Activated effector memory CD4-positive, alpha-beta T cell treated with Interleukin-2 at 50 U/mL for 16 hours (primary cell): ENCODE measurements at places on chromosomes 6 and 20.

GRCh38 chr20:42895020-42895419 lies 294.7 kb downstream of the PTPRT start:
- no peak for DNase-seq

DNA sequence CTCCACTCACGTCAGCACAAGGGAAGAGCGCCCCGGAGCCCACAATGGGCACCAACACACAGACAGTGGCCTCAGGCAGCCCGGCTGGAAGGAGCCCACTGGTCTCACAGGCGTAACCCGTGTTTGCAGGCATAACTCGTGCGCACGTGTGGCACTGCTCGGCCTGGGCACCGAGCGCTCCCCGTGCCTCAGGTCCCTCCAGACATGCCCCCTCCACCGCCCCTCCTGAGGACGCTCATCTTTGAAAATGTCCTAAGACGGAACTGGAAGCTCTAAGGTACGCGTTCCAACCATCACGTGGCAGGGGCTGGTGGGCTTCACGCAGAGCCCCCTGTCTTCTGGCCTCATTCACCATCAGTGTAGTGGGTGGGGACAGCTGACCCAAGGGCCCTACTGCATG lies 44.6 kb downstream of the SSR1 start:
- DNase-seq: no peak

- DNase-seq: no peak
Measured at GRCh38 chr20:44829688-44830087, 19.3 kb upstream of the RIMS4 start.

- no peak for DNase-seq
Measured at GRCh38 chr20:8689337-8689736, 379.6 kb upstream of the PLCB4 start.

- DNase-seq: no peak
Measured at GRCh38 chr20:1926237-1926636, 31.0 kb downstream of the SIRPA start.

- no peak for DNase-seq
Measured at GRCh38 chr6:135323202-135323668, 142.1 kb downstream of the MYB start.

DNA sequence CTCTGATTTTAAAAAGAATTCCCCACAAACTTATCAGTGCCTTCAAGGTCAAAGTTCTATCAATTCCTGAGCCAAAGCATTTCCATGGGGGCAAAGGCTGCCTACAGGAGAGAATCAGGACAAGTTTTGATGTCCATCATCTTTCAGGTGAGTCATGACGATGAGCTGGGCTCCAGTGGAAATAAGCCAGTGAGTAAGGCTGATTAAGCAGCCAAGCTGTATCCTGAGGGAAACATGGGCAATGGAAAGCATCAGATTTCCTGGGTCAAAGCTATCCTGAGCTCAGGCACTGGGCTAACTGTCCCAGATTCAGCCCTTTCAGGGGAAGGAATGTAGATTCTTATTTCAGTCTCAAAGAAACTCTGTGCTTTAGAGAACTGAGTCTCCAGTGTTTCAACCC lies 377.4 kb downstream of the CD109 start:
- no peak for DNase-seq

DNA sequence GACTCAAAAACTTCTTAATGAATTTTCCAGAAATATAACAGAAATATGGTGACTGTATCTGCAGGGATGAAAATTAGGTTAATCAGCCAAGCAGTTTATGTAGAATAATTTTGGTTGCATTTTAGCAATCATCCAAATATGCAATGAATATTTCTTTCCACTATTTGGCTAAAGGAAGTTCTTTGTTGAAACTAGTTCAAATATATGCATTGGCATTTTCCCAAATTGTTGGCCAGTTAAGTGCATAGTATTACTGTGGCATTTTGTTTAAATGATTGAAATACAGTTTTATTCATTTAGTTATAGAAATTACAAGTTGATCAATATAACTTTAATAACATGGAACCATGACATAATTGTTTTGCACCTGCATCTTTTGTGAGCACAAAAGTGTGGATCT lies 115.5 kb downstream of the DOK5 start:
- no peak for DNase-seq

- no peak for DNase-seq
Measured at GRCh38 chr20:60359010-60359409, 400.8 kb downstream of the CDH26 start.

- DNase-seq: no peak
Measured at GRCh38 chr6:26311012-26311384, 54.0 kb upstream of the BTN3A2 start.

DNA sequence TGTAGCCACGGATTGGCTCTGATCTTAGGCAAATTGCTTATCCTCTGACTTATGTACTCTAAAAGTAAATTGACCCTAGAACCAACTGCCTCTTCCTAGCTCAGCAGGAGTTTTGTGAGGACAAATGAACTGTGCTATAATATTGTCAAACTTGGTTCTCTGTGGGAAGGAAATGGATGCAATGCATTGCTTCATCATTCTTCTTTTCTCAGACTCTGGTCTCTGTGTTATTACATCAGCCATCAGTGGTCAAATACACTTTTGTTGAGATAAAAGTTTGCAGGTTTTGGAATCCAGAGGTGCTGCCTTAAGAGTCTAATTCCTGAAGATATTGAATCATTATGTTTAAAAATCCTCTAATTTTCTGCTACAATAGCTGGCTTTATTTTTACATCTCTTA lies 64.9 kb downstream of the SLC24A3 start:
- DNase-seq: no peak

DNA sequence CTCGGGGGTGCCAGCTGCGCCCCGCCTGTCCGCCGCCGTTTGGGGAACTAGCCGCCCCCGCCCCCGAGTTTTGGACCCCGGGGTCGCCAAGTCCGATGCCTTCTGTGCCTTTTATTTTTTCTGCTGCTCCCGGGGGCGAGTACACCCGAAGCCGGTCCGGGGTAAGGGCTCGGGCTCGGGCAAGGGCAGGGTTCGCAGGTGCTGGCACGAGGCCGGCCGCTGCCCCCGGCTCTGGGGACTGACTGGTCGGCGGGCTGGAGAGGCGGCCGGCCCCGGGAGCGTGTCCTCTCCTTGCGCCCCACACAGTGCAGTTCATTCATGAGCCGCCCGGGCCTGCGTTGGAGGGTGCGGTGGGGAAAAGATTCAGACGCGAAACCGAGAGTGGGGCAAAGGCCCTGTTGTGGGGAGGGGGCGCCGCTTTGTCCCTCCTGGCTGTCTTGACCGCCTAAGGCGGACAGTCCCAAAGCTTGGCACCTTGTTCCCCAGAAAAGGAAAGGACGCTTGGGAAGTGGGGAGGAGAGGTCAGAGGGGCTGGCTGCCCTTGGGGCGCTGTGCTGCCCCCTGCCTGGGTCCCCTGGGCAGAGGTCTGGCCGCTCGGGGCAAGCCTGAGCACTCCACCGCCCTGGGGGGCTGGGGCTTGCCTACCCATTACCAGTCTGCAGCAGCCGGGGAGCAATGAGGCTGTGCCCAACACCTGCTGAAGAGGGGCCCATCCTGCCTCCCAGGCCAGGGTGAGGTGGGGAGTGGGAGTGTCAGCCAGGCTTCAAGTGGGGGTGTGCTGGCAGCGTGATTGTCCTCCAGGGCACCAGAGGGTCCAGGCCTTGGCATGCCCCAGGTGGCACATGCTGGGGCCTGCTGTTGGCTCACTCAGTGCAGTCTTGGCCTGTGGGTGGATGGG lies 915 bp downstream of the TMEM63B start:
- DNase-seq: no peak

- no peak for DNase-seq
Measured at GRCh38 chr20:47227119-47227518, 129.4 kb downstream of the ZMYND8 start.

GRCh38 chr6:3699231-3699630 lies 52.3 kb downstream of the PXDC1 start:
- DNase-seq: no peak

- no peak for DNase-seq
Measured at GRCh38 chr6:109039795-109040194, 54.9 kb downstream of the SESN1 start.

GRCh38 chr20:37254114-37254878 lies 7.3 kb downstream of the GHRH start:
- DNase-seq: no peak

DNA sequence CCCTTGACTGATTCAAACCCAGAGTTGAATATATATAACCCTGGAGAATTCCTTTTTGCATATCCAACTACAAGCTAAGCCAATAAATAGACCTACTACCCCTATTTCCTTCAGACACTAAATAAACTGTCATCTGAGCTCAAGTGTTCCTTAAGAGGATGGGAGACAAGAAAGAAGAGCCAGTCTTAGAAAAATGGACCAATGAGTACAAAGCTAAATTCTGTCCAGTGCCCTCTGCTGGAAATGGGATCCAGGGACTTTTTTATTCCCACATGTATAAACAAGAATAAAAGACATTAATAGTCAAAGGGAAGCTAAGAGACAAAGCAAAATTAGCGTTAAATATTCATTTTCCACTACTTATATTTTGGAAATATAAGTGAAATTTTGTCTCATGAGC lies 4.8 kb downstream of the PPP1R10 start:
- no peak for DNase-seq

- DNase-seq: no peak
Measured at GRCh38 chr6:137323860-137324259, 104.7 kb upstream of the IFNGR1 start.

- no peak for DNase-seq
Measured at GRCh38 chr20:58138395-58138794, 90.1 kb downstream of the ANKRD60 start.

GRCh38 chr20:9363673-9364072 lies 150.7 kb upstream of the LAMP5 start:
- DNase-seq: no peak

DNA sequence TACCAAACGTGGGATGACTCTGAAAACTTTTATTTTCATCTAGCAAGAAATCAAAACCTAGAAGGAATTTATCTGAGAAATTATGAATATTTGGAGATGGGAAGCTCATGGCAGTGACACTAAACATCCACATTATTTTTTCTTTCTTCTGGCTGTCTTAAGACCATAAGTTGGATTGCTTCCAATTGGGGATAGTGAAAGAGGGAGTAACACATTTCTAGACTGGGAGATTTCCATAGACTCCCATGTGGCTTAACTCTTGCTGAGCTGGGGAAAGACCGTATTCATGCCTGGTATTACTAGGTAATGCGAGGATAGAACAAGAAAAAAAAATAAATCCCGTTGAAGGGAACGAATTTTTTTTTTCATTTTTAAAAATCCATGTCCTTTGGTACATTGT lies 120.0 kb downstream of the UTRN start:
- DNase-seq: no peak

- DNase-seq: no peak
Measured at GRCh38 chr6:143952060-143952778, 55.8 kb downstream of the PLAGL1 start.

- no peak for DNase-seq
Measured at GRCh38 chr6:117613920-117614560, 11.7 kb upstream of the GOPC start.

DNA sequence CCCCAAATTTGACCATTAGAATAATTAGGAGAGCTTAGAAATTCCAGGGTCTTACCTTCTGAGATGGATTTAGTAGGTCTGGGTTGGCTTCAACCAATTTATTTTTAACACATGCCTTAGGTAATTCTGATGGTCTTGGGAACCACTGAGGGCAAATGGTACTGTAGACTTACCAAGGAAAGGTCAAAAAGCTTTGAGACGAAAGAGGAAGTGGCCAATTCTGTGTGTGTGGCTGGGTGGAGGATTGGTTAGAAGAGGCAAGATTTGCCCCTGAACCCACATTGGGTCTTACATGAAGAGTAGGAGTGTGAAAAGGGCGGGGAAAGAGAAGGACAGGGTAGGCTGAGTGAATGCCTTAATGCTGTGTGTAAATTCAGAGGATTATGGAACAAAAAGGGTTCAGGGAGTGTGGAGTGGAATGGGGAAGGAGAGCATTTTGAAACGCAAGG lies 2.7 kb downstream of the ITCH start:
- DNase-seq: no peak

GRCh38 chr6:132418235-132418965 lies 17.1 kb upstream of the MOXD1 start:
- no peak for DNase-seq

DNA sequence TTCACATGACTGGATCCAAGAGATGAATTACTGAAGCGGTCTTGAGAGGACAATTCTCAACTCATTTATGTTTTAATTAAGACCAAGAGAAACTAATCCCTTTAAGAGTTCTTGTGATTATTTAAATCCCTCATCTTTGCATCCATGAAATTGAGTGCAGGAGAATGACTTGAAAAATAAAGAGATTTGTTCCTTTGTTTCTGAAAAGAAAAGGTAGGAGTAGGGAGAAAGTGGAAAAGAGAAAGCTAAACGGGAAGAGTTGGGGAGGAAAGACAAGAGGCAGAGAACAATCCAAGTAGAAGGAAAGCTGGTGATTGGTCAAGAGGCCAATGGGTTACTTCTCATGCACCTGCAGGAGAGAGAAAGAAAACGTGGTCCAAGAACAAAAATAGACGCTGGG lies 75.2 kb upstream of the SOX4 start:
- no peak for DNase-seq

GRCh38 chr20:50523552-50524167 lies 13.5 kb downstream of the PTPN1 start:
- no peak for DNase-seq

DNA sequence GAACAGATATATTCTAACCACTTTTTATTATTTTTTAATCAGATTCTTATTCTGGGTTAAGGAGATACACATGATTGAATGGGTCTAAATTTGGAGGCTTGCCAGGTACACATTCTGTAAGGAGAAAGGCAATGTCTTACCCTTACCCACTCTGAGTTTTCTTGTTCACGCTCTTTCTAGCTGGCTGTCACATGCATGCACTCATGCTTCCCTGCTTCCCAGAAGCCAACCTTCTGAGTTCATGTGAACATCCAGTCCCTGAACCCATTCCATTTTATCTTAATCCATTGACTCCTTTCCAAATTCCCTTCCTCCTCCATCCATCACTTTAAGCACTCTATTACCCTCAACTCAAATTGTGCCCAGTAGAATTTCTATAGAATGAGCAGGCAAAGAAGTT lies 17.5 kb upstream of the MOCS1 start:
- no peak for DNase-seq
